ENCODE measurements at places on chromosomes 5 and 9. TPM values are rescaled to one million over a fixed set of nuclear protein-coding genes. Genes with fewer than 3 reads are reported as not detected.

Gene RGMB
- 42.1 TPM for total RNA-seq

Gene GFI1B
- not detected for total RNA-seq

Gene PRR16
- 5.4 TPM for total RNA-seq

Gene CTSV
- total RNA-seq = 0.62 TPM

GRCh38 chr5:54632131-54632701, 114.7 kb downstream of the SNX18 start:
- no peak for DNase-seq

GRCh38 chr5:126139773-126140172, 283.4 kb upstream of the GRAMD2B start:
- DNase-seq = no peak

Measured in dorsolateral prefrontal cortex (tissue), 122 donors.